Cardiac septum (tissue), 1 donor: ENCODE measurements at places on chromosomes 7 and 10. TPM values are rescaled to one million over a fixed set of nuclear protein-coding genes. Genes with fewer than 3 reads are reported as not detected.

Gene PIP
- not detected for total RNA-seq

Gene RAPGEF5
- total RNA-seq = 22.4 TPM

GRCh38 chr7:4849390-4849789 lies 12.4 kb downstream of the PAPOLB start:
- DNase-seq = peak; percentile 15

Gene SPDYE2
- total RNA-seq = not detected

DNA sequence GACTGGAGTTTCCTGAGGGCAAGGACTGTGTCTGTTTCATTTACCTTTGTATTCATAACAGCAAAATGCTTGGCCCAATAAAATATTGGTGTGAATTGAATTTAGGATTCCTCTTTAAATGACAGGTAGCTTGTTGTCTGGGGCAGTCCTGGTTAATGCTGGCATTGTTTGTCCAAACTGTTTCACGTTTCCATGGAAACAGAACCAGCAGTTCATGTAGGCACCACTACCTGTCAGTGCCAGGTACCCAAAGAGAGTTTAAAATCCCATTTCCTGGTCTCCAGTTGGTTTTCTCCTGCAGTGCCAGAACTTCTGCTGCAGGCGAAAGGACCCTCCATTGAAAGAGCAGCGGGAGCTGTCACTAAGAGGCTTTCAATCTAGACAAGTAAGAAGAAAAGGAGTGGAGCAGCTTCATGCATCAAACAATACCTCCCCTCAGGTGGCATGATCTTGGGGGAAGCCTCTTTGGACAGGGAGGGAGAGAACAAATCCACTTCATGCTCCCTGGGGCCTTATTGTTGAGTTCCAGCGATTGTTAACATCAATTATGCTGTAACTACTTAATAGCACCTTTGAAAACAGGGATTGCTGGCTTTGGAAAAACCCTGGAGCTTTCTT lies 109.6 kb downstream of the KIF20B start:
- DNase-seq = no peak

DNA sequence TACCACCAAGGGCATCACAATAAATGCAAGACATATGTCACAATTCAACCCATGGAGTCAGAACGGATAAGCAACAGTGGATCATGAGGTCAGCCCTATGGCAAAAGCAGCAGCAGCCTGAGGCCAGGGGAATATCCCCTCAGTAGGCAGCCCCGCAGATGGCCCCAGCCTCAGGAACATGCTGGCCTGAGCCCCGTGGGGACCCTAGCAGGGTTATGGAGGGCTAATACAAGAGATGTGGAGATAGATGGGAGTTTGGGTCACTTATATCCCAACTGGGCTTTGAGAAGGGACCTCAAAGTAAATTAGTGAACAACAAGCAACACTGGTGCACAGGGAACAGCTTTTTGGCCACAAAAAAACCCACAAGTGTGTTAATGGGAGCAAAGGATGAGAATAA lies 9.1 kb downstream of the TMEM72 start:
- peak; percentile 26 for DNase-seq

DNA sequence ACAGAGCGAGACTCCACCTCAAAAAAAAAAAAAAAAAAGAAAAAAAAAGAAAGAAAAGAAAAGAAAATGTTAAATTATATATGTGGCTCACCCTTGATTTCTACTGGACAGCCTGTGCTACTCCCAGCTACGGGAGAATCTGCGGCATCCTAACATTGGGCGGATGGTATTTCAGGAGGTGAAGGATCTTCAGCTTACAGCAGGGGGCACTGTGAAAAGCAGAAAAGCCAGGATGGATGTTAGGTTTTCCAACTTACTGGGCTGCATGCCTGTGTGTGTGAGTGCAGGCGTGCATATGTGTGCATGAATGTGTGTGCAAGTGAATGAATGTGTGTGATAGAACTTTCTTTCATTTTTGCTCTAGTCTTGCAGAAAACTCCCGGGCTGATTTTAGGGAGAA lies 1066.5 kb downstream of the TYW1 start:
- no peak for DNase-seq

DNA sequence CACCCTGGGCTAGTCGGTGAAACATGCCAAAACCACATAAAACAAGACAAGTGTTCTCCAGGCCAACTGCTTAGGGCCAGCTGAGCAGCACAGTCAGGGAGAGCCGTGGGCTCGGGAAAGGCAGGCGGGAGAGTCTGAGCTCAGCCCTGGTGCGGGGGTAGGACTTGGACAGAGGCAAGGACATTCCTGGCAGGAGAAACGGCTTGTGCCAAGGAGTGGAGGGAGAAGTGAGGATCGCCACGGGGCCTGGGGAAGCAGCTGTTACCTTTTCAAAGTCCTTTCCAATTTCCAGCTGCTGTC lies 4.2 kb downstream of the ELN start:
- no peak for DNase-seq

Gene SPDYE16
- total RNA-seq = not detected

DNA sequence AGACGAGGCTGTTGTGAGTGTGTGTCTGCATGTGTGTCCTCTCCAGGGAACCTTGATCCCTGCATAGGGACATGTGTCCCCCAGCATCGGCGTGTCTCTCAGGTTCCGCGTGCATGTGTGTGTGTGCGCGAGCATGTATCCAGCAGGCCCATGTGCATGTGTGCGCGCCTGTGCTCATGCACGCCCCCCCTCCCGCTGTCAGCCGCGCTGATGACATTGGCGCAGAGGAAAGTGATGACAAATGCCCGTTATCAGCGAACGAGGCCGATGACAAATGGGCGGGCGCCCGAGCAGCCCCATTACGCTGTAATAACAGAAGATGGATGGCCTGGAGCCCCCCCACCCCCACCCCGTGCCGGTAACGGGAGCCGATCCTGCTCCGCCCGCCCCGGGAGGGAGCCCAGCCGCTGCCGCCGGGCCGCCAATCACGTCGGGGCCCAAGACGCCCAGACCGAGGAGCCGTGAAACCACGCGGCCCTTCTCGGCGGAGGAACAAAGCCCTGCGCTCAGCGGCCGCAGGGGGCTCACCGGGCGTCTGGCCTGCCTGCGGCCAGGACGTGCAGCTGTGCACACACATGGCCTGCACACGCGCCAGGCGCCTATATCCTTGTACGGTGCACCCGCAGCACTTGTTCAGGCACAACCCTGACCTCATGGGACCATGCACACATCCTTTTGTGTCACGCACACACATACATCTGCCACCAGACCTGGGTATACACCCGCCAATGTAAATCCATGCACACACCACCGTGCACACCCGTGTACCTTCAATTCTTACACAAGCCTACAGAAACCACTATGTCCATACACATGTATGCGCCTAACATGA lies 21.5 kb downstream of the POLL start:
- peak; percentile 74 for DNase-seq

Gene GRID1
- total RNA-seq = 3.0 TPM

- DNase-seq = no peak
Observed at GRCh38 chr7:45401851-45402250, 172.3 kb upstream of the ADCY1 start.

Gene GRM8
- total RNA-seq = 0.30 TPM

Gene CHAT
- not detected for total RNA-seq

Gene C10orf62
- total RNA-seq = 0.51 TPM

DNA sequence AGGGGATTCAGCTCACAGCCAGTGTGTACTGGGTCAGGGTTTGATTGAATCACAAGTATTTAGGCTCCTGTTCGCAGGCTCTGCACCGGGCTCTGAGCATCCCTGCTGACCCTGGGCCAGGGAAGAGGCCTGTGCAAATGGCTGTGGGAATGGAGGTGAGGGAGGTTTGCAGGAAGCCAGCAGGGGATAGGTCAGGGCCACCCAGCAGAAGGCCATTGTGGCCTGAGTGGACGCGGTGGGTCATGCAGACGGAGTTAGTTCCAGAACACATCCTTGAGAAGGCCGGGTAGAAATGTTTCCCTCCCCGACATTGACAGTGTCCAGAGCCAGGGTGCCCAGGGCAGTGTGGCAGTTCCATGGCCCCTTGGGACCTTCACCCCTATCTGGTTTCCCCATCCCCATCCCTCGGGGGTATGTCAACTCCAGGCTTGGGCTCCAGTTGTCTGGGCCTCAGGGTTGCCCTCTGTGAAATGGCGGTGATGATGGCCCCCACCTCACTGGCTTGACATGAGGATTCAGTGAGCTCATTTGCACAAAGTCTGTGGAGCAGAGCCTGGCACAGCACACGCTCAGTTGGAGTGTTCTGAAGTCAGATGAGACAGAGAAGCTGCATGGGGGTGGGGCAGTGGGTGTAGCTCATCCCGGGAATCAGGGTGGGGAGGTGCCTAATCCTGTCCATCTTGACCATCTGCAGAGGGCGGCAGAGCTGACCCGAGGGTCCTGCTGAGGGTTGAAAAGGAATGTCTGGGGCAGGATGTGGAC lies 107.6 kb downstream of the ADCY1 start:
- peak; percentile 69 for DNase-seq
